ENCODE measurements at places on chromosomes 7 and 10.

DNA sequence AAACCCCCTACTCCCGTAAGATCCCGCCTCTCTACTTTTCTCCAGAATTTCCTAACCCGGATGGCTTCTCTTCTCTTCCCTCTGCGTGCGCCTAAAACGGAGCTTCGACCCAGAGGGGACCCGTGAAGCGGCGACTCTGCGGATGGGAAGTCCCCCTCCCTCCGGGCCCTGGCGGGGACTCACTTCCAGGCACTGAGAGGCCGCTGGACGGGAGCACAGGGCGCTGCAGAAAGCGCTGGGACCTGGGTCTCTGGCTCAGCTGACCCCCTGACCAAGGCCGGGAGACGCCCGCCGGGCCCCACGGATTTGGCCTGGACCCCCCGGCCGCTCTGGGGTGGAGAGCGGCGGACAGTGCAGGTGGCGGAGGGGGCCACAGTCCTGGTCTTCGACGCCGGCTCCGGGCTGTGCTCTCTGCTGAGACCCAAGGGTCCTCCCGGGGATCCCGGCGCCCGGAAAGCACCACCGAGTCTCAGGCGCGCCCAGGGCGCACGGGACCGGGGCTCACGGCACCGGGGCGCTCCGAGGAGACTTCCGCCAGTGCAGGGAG, 688 bp upstream of the FOXL3 start:
- no peak for DNase-seq

DNA sequence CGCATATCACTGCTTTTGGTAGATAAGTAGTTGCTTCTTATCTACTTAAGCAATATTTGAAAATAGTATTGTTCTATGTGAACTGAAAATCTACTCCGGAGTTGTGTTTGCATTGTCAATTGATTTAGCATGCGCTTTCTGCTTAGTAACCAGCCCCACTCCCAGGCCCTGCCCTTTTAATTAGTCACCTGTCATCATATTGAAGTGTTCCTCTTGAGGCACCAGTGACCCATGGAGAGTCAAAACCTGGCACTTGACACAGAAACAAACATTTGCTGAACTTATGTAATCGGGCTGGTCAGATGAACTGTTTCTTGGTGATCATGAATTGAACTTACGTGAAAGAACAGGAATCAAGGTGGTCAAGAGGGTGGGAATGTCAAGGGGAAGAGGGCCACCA, 27.8 kb upstream of the CDHR3 start:
- no peak for DNase-seq

DNA sequence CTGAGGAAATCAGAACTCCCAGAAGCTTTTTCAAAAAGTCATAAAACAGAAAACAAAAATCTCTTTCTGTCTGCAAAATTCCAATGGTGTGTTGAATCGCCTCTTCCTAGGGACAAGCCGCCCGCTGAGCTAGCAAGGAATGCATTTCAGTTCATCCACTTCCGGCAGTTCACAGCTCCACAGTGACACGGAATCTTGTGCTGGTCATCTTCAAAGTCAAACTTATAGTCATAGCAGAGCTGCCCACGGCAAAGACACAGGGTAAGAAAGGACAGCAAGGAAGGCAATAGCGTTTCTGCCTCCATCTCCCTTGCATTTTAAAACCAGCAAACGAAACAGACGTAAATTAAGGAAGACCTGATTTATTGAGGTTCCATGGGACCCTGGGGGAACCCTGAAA, 111.2 kb downstream of the GALNT11 start:
- no peak for DNase-seq

DNA sequence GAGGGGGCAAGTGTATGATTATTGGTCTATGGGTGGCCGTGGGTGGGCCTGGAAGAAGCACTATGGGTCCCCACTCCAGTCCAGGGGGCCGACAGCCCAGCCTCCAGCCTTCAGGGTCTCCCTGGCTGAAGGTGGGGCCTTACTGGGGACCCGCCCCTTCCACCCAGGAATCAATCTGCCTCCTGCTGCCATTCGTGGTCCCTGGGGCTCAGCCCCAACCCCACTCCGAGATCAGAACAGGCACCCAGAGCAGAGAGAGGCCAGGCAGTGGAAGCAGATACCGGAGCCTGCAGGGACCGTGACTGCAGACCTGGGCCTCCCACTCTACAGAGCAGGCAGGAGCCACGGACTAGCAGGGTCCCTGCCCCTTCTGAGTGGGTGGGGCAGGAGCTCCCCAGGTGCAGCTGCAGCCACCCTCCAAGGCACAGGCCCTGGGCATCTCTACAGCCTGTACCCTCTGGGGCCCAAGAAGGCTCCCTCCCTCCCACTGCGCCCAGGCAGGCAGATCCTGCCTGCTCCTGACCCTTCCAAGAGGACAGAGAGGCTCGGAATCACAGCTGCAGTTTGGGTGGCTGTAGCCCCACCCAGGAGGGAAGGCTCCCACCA, 13.6 kb upstream of the FOXL3 start:
- DNase-seq = no peak

DNA sequence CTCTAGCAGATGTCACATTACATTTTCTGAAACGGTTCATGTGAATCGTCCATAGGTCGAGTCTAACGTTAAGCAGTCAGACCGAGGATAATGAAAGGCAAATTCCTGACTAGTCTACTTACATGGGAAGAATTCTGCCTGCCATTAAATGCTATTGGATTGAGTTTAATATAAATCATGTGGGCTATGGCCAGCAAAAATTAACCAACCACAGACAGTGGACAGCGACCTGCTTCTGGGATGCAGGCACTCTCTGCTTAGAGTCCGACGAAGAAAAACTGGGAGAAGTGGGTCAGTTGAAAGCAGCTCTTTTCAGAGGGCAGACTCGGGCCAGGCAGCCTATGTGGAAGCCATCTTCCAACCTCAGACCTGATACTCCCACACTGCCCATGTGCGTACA, 16.6 kb downstream of the PIP4K2A start:
- DNase-seq = no peak

DNA sequence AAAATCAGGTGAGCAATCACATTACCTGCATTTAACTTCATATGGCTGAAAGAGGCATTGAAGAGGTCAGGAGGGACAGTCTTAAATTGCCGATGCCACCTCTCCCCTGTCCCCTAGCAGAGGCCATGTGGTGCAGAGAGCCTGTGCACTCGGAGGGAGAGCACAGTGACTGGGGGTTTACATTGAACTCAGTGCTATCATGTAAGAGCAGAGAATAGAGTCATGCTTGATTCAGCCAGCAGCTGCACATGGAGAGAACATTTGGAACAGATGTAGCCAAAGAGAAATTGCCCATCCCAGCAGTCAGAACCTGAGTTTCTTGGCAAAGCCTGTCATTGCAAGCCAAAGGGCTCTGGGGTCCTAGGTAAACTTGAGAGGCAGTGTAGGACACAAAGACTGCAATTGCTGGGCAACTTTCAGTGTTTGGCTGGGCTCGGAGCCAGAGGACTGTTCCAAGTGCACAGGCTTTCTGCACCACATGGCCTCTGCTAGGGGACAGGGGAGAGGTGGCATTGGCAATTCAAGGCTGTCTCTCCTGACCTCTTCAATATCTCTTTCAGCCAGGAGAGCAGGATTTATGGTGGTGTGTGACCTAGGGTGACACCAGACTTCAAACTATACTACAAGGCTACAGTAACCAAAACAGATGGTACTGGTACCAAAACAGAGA, 267.1 kb downstream of the REEP3 start:
- no peak for DNase-seq

- no peak for DNase-seq
These were observed 49.4 kb downstream of the TEX36 start for GRCh38 chr10:125633517-125633999.

- no peak for DNase-seq
These were observed 64.4 kb downstream of the FBXL13 start for GRCh38 chr7:103010211-103010610.

GRCh38 chr10:33345236-33345635, 10.8 kb upstream of the NRP1 start:
- DNase-seq = no peak

DNA sequence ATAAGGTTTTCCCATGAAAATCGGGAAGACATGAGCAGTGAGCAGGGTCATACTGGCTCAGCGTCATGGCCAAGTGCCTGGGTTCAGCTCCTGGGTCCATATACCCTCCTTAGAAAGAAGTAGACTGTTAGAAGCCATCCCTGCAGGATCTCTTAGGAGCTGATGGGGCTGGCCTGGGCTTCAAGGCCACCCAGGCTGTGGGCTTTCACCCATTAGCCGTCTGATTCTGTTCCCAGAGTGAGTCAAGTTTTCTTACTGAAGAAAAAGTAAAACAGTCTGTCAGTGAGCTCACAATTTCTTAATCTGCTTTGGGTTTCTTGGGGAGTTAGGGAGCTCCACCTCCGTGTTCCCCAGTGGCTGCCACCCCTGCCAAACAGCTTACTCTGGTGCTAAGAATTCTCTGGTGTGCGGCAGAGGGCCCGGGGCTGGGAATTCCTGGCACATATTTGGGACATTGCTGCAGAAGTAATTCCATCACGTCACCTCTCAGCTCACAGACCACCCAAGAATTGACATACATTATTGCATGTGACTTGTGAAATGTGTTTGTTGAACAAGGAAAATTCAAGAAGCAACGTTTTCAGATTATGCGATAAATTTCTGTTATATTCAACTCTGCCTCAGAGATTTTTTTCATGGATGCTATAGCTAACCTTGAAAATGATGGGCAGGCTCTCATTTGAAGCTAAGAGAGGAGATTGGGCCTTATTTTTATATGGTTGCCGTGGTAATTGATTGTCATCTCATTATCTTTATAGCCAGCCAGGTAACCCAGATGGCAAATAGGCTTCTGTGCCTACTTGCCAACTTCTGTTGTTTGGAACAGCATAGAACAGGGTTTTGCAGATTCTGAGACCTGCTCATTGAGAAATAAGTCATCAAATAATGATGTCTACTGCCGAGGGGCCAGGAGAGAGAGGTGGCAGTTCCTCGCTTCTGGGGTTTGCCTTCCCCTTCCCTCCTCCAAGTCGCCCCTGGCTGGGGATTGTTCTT, 166.4 kb downstream of the CHN2 start:
- DNase-seq = no peak

DNA sequence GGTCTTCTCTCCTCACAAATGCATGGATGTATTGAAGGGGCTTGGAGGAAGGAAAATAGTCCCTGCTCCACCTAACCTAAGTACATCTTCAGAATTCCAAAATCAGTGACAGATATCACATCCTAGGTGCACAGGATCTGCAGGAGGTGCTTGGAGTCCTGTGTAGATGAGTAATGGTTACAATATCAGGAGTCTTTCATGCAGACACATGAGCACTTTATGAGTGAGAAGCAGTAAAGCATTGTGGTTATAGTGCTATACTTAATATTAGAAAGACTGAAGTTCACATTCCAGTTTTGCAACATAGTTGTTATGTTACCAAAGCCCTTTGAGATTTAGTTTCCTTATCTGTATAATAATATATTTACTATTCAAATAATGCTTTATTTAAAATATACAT, 516.7 kb downstream of the NEBL start:
- no peak for DNase-seq

- DNase-seq = no peak
These were observed 132.2 kb downstream of the ZNF365 start for GRCh38 chr10:62506371-62506770.

DNA sequence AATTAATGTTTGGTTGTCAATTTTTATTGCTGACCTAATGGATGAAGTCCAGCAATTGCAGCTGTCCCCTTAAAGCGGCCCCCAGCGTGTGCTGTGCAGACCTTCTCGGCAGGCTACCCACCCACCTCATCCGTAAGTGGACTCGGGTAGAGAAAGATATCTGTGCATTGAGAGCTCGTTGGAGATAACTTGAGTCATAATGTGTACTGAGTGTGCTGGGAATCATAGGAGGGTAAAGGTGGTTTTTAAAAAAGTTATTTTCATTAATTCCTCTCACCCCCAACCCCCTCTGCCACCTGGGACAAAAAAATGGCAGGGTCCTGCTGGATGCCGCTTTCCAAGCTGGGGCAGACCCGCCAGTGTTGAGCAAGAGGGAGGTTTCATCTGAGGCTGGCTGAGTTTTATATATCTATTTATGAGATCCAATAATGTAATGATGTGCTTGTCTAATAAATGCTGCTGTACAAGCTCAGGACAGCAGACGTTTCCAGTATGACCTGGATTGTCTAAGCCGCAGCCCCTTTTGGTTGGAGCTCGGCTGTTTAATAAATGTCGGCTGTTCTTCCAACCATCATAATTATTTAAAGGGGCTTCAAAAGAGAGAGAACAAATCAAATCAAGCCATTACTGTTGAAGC, 119.1 kb downstream of the NKX6-2 start:
- no peak for DNase-seq

DNA sequence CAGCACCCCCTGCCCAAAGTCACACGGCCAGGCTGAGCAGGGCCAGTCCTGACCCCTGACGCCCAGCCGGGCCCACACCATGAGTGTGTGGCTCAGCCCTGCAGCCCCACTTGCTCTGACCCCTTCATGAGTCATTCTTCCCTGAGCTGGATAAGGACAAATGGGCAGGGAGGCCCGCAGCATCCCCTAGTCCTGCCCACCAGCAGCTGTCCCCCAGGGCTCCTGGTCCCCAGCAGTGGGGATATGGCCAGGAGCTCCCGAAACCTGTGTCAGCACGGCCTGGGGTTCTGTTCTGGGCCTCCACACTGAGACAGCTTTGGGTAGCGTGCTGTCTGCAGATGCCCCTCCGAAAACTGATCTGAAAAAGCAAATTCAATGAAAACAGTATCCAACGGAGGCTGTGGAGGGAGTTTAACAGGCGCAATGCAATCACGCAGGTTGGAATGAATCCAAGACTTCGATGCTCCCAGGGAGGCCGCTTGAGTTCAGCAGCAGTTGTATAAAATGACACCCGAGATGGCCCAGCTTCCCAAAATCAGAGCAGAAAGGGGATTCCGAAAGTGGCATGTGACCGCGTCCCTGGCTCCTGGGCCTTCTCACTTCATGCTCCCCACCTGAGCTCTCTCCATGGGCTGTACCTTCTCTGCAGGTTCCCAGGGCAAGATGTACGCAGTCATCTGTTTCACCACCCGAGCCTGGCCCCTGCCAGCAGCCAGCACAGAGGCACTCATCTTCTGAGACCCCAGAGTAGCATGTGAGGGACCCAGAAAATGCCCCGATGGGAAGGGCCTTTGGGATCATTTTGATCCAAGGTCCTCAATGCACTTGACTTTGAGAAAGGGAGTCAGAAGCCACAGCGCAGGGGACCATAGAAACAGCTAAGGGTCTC, 214.1 kb downstream of the USP6NL start:
- DNase-seq = no peak

- DNase-seq = no peak
These were observed 368.4 kb upstream of the SHH start for GRCh38 chr7:156180451-156181229.

DNA sequence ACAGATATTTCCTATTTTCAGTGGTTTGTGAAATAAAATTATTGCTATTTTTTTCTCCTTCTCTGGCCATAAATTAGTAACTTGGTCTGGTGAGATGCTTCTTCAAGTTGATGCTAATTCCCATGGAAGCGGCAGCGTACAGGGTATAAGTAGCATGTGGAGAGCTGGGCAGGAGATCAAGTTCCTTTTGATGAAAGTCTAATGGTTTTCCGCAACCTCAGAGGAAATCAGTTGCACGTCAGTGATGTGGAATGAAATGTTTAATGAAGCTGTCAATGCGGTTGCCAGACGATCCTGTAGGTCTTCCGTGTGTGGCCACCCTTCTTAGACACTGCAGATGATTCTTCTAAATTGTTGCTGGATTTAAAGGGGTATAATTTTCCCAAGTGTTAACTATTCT, 236.4 kb upstream of the GRM3 start:
- no peak for DNase-seq

- DNase-seq = no peak
These were observed 168.0 kb upstream of the AHR start for GRCh38 chr7:17130281-17131059.

- DNase-seq = no peak
These were observed 262.1 kb downstream of the AHR start for GRCh38 chr7:17560516-17560915.

- no peak for DNase-seq
These were observed 39.6 kb upstream of the ANK3 start for GRCh38 chr10:60429084-60429849.
